RWPE2 (cell line): ENCODE measurements at places on chromosomes 4 and X.

GRCh38 chrX:12701628-12702027, 89.6 kb upstream of the PRPS2 start:
- no peaks in the 10 kb centered on the region for H3K27me3 ChIP-seq
- no peak for DNase-seq
- no peaks in the 10 kb centered on the region for H3K4me1 ChIP-seq
- H3K36me3 ChIP-seq: no peaks in the 10 kb centered on the region
- H3K4me3 ChIP-seq: no peak overlapping the region

GRCh38 chr4:10655968-10656367, 28.6 kb downstream of the CLNK start:
- no peaks in the 10 kb centered on the region for H3K36me3 ChIP-seq
- no peak overlapping the region for H3K4me3 ChIP-seq
- peak overlapping the region; percentile 22 for H3K27ac ChIP-seq
- no peak for DNase-seq
- peaks cover 21% of the 10 kb centered on the region for H3K4me1 ChIP-seq

DNA sequence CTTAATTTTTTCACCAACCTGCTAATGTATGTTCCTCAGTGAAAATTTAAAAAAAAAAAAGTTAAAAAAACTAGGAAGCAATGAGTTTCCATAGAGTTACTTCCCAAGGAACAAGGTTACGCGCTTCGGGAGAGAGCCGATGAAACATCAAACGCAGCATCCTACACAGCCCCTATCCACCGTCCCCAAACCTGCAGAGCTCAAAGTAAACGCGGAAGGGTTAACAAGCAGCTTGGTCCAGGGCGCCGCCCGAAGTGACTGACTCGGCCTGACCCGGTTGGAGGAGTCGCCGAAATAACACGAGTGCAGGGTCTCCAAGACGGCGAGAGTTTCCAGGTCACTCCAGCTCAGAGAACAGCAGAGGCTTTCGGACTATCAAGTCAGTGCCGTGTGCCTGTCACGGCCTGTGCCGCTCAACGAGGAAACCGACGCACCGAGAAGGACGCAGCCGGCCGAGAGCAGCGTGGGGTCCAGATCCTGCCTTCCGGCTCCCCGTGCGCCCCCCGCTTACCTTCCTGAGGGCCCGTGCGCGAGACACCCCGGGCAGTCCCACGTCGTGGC, 512 bp downstream of the NOP14 start:
- no peaks in the 10 kb centered on the region for H3K27me3 ChIP-seq
- no peak for DNase-seq
- H3K36me3 ChIP-seq: peaks cover 27% of the 10 kb centered on the region
- H3K27ac ChIP-seq: peak overlapping the region; percentile 45
- peak overlapping the region; percentile 82 for H3K4me3 ChIP-seq

GRCh38 chr4:79325436-79325835, 425 bp downstream of the NAA11 start:
- H3K4me1 ChIP-seq: no peaks in the 10 kb centered on the region

GRCh38 chr4:40858962-40859361, 109.2 kb downstream of the NSUN7 start:
- no peaks in the 10 kb centered on the region for H3K27me3 ChIP-seq

DNA sequence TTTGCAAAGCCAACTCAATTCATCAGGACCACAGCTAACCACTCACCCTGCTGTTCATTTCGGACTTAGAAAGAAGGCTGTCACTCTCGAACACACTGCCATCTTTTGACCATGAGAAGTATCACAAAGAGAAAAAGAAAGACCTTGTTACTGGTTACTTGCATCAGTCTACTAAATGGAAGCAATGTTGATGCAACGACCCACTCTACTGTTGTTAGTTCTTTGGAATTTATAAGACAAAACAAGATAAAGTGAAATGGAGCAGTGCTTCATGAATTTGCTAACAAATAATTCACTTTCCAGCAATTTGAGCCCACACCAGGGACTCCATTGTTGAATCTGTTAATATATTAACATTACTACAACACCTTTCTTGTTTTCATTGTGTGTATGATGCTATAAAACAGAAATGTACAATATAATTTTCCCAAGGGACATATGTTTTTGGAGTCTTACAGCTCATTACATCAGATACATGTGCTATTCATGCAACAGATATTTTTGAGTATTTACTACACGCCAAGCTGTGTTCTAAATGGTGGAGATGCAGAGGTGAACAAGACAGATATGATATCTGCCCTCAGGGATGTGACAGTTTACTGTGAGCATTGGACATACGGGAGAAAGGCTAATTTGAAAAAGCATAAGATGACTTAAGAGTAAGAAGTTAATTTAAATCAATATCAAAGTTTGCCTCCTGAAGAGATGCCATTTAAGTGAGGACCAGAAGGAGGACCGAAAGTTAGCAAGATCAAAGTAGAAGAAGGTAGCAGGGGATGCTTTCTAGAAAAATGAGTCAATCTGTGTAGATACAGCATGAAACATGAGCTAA, 87.2 kb downstream of the AREG start:
- no peaks in the 10 kb centered on the region for H3K27me3 ChIP-seq
- no peak overlapping the region for H3K27ac ChIP-seq
- no peak overlapping the region for H3K4me3 ChIP-seq
- no peak for DNase-seq
- H3K36me3 ChIP-seq: no peaks in the 10 kb centered on the region
- H3K4me1 ChIP-seq: peaks cover 19% of the 10 kb centered on the region
